ENCODE measurements at places on chromosomes 2 and 18. TPM values are rescaled to one million over a fixed set of nuclear protein-coding genes. Genes with fewer than 3 reads are reported as not detected.

GRCh38 chr2:143246815-143247744, 117.9 kb downstream of the ARHGAP15 start:
- H3K4me1 ChIP-seq: no peaks in the 10 kb centered on the region
- H3K27me3 ChIP-seq: no peaks in the 10 kb centered on the region
- no peak for DNase-seq
- no peaks in the 10 kb centered on the region for H3K36me3 ChIP-seq
- H3K4me3 ChIP-seq: no peak overlapping the region
- no peak overlapping the region for H3K27ac ChIP-seq

GRCh38 chr2:74130211-74130995, 17.3 kb downstream of the BOLA3 start:
- DNase-seq: no peak
- H3K27ac ChIP-seq: no peak overlapping the region
- peaks cover 7% of the 10 kb centered on the region for H3K27me3 ChIP-seq
- H3K4me1 ChIP-seq: no peaks in the 10 kb centered on the region

GRCh38 chr2:239956818-239957261, 68.3 kb downstream of the NDUFA10 start:
- H3K27ac ChIP-seq: no peak overlapping the region
- no peak for DNase-seq
- peaks cover 30% of the 10 kb centered on the region for H3K36me3 ChIP-seq
- no peak overlapping the region for H3K4me3 ChIP-seq

DNA sequence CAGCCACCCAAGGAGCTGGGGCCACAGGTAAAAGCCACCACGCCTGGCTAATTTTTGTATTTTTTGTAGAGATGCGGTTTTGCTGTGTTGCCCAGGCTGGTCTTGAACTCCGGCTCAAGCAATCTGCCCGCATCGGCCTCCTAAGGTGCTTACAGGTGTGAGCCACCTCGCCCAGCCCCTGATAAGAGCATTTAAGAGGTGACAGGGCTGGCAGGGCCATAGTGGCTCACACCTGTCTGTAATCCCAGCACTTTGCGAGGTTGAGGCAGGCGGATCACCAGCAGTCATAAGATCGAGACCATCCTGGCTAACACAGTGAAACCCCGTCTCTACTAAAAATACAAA, 9.0 kb upstream of the CNNM3 start:
- peaks cover 15% of the 10 kb centered on the region for H3K36me3 ChIP-seq
- no peaks in the 10 kb centered on the region for H3K27me3 ChIP-seq
- peaks cover 9% of the 10 kb centered on the region for H3K4me1 ChIP-seq
- no peak for DNase-seq
- no peak overlapping the region for H3K4me3 ChIP-seq

DNA sequence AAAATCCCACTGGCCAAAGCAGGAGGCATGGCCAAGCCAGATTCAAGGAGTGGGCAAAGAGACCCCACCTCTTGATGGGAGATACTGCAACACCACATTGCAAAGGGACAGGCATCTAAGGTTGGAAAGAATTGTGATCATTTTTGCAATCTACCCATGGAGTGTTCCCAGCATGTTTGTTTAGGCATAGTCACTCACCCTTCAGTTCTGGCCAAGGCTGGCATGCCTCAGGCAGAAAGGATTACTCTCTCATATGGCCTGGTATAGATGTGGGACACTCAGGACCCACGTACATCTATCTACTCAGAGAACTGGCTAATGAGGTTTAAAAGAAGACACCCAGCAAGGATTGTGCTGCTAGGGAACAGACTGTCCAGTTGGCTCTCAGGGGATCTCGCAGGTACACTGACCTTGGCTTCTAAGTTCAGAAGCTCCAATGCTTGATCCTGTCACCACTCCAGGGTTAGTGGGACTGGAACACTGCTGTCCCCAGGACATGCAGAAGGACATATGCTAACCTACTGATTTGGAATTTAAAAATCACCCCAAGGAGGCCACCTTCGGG, 183.7 kb downstream of the KLHL29 start:
- H3K27me3 ChIP-seq: peaks cover 4% of the 10 kb centered on the region
- no peak for DNase-seq
- no peak overlapping the region for H3K4me3 ChIP-seq
- H3K27ac ChIP-seq: no peak overlapping the region
- no peaks in the 10 kb centered on the region for H3K36me3 ChIP-seq
- peaks cover 26% of the 10 kb centered on the region for H3K4me1 ChIP-seq

- no peak overlapping the region for H3K27ac ChIP-seq
- no peak for DNase-seq
- no peaks in the 10 kb centered on the region for H3K36me3 ChIP-seq
- peaks cover 3% of the 10 kb centered on the region for H3K4me1 ChIP-seq
- H3K4me3 ChIP-seq: no peak overlapping the region
These were observed 243.4 kb downstream of the SLC8A1 start for GRCh38 chr2:40208463-40208862.

GRCh38 chr18:70293166-70293565, 4.3 kb downstream of the SOCS6 start:
- DNase-seq: no peak
- H3K4me3 ChIP-seq: no peak overlapping the region
- peaks cover 2% of the 10 kb centered on the region for H3K36me3 ChIP-seq
- H3K27me3 ChIP-seq: no peaks in the 10 kb centered on the region
- H3K27ac ChIP-seq: no peak overlapping the region

DNA sequence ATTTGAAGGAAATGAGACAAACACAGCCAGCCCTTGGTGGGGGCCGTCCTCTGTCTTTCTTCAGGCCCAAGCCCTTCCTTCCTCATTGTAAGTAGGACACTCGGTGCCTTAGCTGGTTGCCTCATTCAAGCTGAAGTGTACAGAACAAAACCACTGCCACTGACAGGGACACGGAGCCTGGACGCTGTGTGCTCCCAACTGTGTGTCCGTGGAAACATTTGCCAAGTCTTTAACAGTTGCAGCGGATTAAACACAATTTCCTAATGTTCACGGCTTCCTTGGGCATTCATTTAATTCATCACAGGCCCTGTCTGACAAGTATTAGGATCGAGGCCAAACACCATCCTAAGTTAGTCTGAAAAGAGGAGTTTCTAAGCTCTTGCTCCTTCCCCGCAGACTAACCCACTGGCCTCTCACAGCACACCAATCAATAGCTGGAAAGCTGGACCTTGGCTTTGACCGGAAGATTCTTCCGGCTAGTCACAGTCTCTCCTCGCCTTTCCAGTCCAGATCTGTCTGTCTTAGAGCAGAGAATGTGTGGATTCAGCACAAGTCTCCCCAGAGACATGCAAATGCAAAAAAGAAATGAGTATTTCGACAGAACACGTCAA, 68.7 kb upstream of the ACSL3 start:
- peak; percentile 74 for DNase-seq
- H3K36me3 ChIP-seq: no peaks in the 10 kb centered on the region
- H3K27me3 ChIP-seq: no peaks in the 10 kb centered on the region
- H3K4me1 ChIP-seq: peaks cover 27% of the 10 kb centered on the region

DNA sequence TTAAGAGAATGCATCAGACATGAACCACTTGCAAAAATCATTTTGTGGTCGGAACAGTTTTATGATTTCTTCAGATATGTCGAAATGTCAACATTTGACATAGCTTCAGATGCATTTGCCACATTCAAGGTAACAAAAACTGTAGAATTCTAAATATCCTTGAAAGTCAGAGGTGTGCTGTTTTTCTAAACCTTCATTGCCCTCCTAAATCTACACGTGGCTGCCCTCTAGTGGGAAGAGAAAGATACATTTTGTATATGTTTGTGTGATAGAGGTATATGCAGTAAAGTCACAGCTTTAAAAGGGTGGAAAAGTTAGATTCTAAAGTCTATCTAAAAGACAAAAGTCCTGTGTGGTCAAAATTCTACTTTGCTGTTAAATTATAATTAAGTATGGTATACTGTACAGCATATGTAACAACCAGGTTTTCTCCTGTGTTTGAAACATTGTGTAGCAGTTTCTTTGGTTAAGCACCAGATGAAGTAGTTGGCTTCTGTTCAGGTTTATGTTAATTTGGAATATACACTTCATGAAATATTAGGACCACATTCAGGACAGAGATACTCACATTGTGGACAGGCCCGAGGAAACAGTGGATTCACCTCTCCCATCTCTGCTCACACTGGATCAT, 65.9 kb upstream of the ITM2C start:
- peaks cover 18% of the 10 kb centered on the region for H3K36me3 ChIP-seq
- no peaks in the 10 kb centered on the region for H3K27me3 ChIP-seq
- H3K4me3 ChIP-seq: no peak overlapping the region

DNA sequence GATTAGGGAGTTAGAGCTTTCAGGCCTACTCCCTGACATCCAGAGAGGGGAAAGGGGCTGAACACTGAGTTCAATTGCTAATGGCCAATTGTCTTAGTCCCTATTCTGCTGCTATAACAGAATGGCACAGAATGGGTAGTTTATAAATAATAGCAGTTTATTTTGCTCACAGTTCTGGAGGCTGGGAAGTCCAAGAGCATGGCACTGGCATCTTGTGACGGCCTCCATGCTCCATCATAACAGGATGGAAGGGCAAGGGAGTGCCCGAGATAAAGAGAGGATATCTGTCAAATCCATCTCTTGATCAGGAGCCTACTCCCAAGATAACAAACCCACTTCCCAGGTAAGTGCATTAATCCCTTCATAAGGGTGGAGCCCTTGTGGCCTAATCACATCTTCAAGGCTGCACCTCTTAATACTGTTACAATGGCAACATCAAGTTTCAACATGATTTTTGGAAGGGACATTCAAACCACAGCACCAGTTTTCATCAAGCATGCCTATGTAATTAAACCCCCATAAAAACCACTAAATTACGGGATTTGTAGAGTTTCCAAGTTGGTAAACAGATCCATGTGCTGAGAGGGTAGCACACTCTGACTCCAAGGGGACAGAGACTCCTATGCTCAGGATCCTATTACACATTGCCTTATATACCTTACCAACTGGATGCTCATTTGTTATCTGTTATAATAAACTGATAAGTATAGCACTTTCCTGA, 44.6 kb downstream of the BAZ2B start:
- H3K27me3 ChIP-seq: no peaks in the 10 kb centered on the region
- H3K36me3 ChIP-seq: no peaks in the 10 kb centered on the region
- no peak overlapping the region for H3K4me3 ChIP-seq
- no peak for DNase-seq
- no peak overlapping the region for H3K27ac ChIP-seq
- H3K4me1 ChIP-seq: no peaks in the 10 kb centered on the region

DNA sequence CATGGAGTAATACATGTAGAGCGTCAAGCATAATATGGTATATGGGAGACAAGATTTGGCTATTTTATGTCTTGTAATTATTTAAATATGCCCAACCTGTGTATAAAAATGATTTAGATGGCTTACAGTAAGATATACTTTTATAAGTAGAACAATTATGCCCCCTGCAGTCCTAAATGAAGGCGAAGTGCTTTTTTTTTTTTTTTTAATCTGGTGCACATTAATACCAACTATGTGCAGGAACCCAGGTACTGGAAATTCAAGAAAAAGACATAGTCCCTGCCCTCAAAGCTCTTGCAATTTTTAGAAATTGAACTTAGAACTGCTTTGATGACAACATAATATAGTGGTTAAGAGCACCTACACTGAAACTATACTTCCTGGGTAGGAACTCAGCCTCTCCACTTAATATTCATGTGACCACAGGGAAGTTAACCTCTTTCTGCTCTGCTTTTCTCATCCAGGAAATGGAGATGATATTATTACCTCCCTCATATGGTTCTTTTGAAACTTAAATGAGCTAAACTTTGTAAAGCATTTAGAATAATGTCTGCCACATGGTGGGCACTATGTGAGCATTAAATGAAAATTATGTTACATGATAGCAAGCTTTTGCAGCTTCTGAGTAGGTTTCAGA, 38.1 kb downstream of the AFTPH start:
- DNase-seq: peak; percentile 36
- H3K4me3 ChIP-seq: no peak overlapping the region
- H3K36me3 ChIP-seq: peaks cover 2% of the 10 kb centered on the region
- H3K27ac ChIP-seq: no peak overlapping the region
- no peaks in the 10 kb centered on the region for H3K27me3 ChIP-seq

DNA sequence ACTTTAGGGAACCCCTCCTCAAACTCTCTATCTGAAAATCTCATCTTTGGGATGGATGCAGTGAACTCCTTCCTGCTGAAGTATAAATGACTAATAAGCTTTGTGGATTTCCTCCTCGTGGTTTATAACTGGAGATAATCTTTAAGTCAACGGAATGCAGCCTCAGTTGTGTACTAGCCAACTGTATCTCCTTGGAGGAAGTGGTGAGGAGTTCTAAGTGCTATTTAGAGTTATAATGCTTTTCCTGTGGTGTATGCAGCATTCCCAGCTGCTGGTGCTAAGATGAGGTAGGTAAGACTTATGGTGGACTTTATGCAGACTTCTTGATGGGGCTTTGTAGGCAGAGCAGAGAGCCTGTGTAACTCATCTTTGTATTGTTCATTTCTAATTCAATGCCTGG, 90.9 kb downstream of the LYPD6B start:
- no peak overlapping the region for H3K27ac ChIP-seq
- no peak for DNase-seq
- no peaks in the 10 kb centered on the region for H3K4me1 ChIP-seq
- no peaks in the 10 kb centered on the region for H3K36me3 ChIP-seq

MAL gene
- 3.0 TPM for polyA plus RNA-seq

CPS1 gene
- polyA plus RNA-seq: 0.78 TPM

GULP1 gene
- 16.4 TPM for polyA plus RNA-seq

DCDC2C gene
- polyA plus RNA-seq: 0.47 TPM

MROH2A gene
- not detected for polyA plus RNA-seq

KCNIP3 gene
- 6.9 TPM for polyA plus RNA-seq

All from muscle of leg (tissue), 16 donors.